Psoas muscle (tissue), 8 donors: ENCODE measurements at places on chromosomes 4 and X. TPM values are rescaled to one million over a fixed set of nuclear protein-coding genes. Genes with fewer than 3 reads are reported as not detected.

GRCh38 chr4:89254847-89255246 lies 52.8 kb downstream of the GPRIN3 start:
- no peak for DNase-seq

- DNase-seq, result no peak
Measured at GRCh38 chr4:121168446-121169281, 4.5 kb upstream of the TNIP3 start.

GRCh38 chr4:79048878-79049277 lies 109.6 kb upstream of the PAQR3 start:
- DNase-seq, result no peak

DNA sequence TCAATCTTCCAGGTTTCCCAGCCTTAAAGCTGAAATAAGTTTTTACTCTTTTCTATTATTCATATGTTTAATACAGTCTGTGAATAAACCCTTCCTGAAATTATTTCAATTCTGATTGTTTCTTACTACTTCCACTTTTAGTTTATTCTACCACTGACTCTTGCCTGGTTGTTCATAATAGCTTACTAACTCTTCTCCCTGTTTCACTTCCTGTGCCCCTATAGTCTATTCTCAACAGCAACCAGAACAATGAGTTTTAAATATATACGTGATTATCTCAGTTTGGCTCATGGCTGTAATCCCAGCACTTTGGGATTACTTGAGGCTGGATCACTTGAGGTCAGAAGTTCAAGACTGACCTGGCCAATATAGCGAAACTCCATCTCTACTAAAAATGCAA lies 408.0 kb upstream of the SPOCK3 start:
- DNase-seq, result no peak

DNA sequence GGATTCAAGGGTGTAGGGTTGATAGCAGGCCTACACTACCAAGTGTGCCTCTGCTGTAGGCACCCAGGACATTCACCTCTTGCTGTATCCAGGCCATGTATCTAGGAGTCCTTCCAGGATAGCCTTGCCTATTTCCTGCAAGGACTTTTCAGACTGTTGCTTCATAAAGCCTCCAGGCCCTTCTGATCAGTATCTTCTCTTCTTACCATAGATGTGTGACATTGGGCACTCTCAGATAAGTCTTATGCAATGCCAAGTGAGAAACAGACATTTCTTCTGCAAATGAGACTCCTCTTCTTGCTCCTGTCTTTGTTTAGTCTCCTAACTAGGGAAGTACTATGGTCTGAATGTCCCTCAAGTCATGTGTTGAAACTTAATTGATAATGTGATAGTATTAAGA lies 386.8 kb downstream of the ANKRD50 start:
- no peak for DNase-seq

DNA sequence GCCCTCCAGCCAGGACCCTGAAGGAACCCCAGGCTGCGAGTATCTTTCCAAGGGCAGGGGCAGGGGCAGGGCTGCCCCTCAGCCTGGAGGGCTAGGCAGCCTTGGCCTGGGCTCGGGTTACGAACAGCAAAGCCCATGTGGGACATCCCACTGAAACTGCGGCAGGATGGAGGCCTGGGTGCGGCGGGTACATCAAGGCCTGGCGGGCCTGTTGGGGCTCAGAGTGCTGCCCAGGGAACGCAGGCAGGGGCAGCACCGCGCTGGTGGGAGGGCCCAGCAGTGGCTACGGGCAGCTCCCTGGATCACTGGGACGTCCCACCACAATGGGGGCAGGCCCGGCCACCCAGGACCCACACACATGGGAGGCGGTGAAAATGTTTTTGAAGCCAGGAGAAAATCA lies 10.9 kb downstream of the NAT8L start:
- no peak for DNase-seq

GRCh38 chr4:37839426-37839825 lies 12.9 kb downstream of the PGM2 start:
- DNase-seq, result no peak

GRCh38 chr4:80585542-80585941 lies 250.0 kb downstream of the CFAP299 start:
- no peak for DNase-seq

DNA sequence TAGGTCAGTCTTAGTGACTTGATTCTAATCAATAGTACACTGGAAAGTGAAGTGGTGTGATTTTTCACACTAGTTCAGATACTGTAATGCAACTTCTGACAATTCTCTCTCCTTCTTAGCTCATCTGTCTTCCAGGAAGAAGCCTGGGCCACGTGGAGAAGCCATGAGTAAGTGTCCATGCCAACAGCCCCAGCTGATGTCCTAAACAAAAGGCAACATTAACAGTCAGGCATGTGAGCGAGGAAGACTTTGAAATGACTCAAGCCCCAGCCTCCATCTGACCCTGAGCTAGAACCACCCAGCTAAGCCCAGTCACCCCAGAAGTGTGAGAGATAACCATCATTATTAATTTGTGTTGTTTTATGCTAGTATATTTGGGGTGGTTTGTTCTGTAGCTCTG lies 115.7 kb upstream of the MAGEB16 start:
- no peak for DNase-seq

- DNase-seq, result no peak
Measured at GRCh38 chr4:80155316-80155982, 41.9 kb upstream of the PRDM8 start.

DNA sequence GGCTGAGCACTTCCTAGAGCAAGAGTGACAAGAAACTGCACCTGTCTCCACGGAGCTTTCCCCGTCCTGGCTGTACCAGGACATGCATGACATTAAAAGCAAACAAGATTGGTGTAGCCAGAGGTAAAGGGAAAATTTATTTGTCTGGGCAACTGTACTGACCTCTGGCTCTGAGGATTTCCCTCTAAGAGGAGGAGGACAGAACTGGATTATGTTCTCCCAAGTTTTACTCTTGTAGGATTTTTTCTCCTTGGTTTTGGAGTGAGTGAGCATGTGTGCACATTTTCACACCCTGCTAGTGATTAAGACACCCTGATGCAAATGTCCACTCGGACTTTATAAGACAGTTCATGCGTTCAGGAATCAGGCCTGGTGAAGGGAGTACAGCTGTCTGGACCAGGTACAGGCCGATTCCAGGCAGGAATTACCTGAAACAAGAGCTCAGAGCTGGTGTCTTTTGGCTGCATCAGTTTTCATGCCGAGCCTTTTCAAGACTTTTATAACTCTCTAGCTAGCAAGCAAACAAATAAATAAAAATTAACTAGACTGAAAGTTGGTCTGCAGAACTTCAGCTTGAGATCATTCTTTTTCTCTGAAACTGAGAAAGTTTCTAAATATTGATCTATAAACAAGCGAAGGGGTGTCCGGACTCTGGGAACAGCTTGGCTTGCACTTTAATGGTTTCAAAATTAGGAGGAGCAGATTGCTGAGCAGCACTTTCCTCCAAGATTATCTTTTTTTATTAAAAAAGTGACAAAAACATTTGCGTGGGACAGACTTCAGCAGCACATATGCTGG lies 51.3 kb upstream of the SPRY1 start:
- DNase-seq, result no peak

GRCh38 chr4:80568891-80569290 lies 233.4 kb downstream of the CFAP299 start:
- DNase-seq, result no peak

GRCh38 chrX:107154787-107155620 lies 36.4 kb upstream of the RBM41 start:
- no peak for DNase-seq

DNA sequence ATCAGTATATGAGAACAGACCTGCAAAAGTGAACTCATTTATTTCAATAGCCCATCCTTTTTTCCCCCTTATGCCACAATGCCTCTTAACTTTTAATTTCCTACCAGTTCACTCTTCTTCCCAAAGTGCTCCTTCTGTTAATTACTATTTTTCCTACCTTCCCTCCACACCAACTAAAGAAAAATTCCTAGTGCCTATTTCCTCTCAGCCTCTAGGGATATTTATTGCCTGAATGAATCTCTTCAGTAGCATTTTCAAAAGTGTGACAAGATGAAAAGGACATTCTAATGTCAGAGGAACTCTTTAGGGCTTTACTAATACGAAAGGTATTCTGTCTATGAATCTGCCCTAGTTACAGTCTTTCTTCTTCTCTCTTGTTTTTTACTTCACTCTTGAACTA lies 181.1 kb upstream of the SPRY1 start:
- no peak for DNase-seq

GRCh38 chr4:78704981-78705683 lies 71.0 kb upstream of the BMP2K start:
- no peak for DNase-seq

GRCh38 chr4:41384992-41385391 lies 128.3 kb downstream of the UCHL1 start:
- peak; percentile 66 for DNase-seq

DNA sequence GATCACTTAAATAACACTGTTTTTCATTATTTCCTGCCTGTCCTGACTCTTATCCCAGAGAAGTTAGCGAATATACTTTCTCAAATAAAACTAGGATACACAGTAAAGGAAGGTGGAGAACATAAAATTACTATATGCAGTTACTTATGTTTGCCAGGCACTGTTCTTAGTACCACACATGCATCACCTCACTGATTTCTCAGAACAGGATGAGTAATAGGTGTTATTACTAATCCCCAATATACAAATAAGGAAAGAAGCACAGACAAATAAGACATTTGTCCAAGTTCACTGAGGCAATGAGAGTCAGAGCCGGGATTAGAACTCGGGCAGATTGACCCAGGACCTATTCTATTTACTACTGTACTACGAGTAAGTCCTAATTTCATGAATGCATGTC lies 91.7 kb downstream of the CORIN start:
- DNase-seq, result no peak

GRCh38 chrX:124346877-124347241 lies 496 bp downstream of the SH2D1A start:
- DNase-seq, result no peak

DNA sequence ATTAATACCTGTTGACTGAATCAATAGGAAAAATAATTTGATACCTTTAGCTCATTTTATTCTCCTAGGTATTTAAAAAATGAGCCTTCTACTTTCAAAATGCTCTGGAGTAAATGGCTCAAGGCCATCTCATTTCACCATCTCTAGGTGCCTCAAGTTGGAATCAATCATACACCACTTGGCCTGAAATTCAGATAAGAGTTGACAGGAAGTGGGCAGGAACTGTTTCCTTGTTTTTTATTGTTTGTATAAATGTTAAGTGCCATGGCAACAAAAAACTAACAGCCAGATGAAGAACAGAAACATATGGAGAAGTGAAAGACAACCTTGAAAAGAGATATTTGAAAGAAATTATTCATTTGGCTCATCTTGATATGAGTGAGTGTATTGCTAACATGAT lies 12.4 kb downstream of the LIMCH1 start:
- DNase-seq, result no peak

DNA sequence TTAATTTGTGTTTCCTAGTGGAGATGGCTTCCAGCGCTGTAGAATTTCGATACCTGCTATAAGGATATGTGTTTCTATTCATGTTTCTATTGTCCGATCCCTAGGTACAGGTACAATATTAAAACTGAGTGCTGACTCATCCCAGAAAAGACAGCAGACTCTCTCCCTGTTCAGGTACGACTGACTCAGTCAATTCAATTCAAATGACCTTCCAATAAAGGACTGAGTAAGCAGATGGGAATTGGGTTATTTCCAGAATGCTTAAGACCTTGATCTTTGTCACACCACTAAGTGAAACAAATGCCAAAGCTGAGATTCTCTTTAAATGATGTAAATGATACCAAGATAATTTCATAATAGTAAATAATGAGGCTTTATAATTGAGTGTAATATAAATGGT lies 1596.9 kb downstream of the RPA4 start:
- no peak for DNase-seq

- DNase-seq, result no peak
Measured at GRCh38 chr4:138307319-138307718, 65.2 kb upstream of the SLC7A11 start.

DNA sequence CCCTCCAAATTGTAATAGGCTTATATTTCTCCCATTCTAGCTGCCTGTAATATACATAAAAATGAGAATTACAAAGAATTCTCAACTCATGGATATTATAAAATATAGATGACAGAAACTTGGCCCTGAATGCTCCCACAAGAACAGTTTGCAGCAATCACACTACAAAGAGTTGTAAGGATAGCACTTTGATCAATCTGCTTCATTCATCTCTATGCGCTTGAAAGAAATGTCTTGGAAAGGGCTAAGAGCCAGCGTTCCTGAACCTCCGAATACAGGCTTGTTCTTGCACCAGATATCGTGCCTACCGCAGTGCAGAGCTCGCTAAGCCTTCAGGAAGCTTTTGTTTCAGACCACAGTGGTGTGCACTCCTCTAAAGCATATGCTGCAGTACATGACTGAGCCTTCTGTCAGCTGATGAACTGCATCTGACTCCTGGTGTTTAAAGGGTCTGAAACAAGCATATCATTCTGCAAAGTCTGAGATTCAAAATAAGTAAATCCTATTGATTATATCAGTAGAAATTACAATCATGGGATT lies 417.6 kb upstream of the ZFP42 start:
- DNase-seq, result no peak

DNA sequence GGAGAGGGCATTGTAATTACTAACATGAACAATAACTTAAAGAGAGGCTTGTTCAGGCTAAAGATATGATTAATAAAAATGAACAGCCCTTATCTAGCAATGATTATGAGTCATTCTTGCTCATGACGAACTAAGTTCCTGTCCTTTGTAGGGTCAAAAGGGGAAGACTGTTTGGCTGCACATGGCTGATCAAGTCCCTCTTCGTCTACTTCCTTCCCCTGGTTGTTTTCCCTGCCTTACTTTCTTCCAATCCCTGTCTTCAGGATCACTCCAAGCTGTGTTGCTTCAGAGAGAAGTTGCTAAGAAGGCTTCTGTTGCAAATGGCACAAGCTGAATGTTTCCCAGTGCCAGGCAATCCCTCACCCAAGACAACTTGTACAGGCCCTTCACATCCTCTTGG lies 115.0 kb upstream of the HS3ST1 start:
- DNase-seq, result no peak

ADH1A gene
- not detected for polyA plus RNA-seq

NCBP2L gene
- 0.40 TPM for polyA plus RNA-seq

TCEANC gene
- polyA plus RNA-seq, result 2.5 TPM

SOD3 gene
- 5.3 TPM for polyA plus RNA-seq

ADH4 gene
- 0.10 TPM for polyA plus RNA-seq

BTK gene
- polyA plus RNA-seq, result 0.47 TPM

TREX2 gene
- polyA plus RNA-seq, result 0.10 TPM

FAT1 gene
- 1.8 TPM for polyA plus RNA-seq

CT55 gene
- polyA plus RNA-seq, result not detected

POU4F2 gene
- not detected for polyA plus RNA-seq
